ENCODE measurements at places on chromosomes 3 and 15. TPM values are rescaled to one million over a fixed set of nuclear protein-coding genes. Genes with fewer than 3 reads are reported as not detected.
A peak's percentile ranks its signal among the peaks of the same experiment; 100 is the strongest.

RAD51 gene
- total RNA-seq = 0.77 TPM

ATP2B2 gene
- not detected for total RNA-seq

GRCh38 chr15:40893019-40893670, 1.1 kb upstream of the VPS18 start:
- peaks cover 5% of the 10 kb centered on the region for H3K36me3 ChIP-seq
- peaks cover 8% of the 10 kb centered on the region for H3K4me1 ChIP-seq
- no peak overlapping the region for H3K27ac ChIP-seq
- no peaks in the 10 kb centered on the region for H3K27me3 ChIP-seq

DNA sequence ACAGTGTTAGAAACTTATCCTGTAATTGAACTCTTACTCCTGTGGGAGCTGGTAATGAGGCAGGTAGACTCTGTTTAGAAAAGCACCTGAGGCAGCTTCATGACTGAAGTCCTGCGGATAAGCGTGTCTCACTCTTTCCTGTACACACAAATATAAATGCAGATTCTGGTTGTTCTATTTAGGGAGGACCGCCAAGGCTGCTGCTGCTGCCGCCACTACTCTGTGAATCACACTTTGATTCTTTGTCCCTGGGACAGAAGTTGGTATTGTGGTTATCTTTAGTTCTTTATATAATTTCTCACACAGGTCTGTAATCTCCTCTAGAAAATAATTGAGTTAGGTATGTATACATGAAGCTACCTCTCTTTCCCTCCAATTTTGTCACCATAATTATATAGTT, 3.6 kb downstream of the LSAMP start:
- H3K27me3 ChIP-seq = no peaks in the 10 kb centered on the region
- no peaks in the 10 kb centered on the region for H3K36me3 ChIP-seq
- no peak overlapping the region for H3K4me3 ChIP-seq
- H3K4me1 ChIP-seq = no peaks in the 10 kb centered on the region

- H3K27me3 ChIP-seq = no peaks in the 10 kb centered on the region
- H3K27ac ChIP-seq = no peak overlapping the region
- H3K4me3 ChIP-seq = no peak overlapping the region
- no peak for DNase-seq
Observed at GRCh38 chr15:99495430-99496301, 70.1 kb upstream of the MEF2A start.

- peak; percentile 23 for DNase-seq
- H3K36me3 ChIP-seq = peaks cover 4% of the 10 kb centered on the region
- no peak overlapping the region for H3K4me3 ChIP-seq
- H3K27ac ChIP-seq = no peak overlapping the region
Observed at GRCh38 chr3:47444103-47444502, 31.6 kb downstream of the SCAP start.

DNA sequence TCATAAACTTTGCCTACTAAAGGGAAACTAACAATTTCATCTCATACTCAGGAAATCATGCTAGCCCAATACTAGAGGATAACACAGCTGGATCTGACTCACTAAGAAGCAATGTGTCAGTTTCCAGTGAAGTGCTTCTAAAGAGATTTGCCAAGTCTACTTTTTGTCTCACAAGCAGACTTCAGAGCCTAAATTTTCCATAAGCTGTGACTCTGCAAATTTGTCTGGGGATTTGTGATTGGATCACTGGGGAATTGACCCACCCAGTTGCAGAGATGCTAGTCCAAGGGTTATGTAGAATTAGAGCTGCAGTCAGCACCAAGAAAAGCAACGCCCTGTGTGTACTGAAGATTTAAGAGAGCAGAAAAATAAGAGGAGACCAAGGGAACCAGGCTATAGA, 647.1 kb downstream of the NTRK3 start:
- peak overlapping the region; percentile 70 for H3K27ac ChIP-seq
- peaks cover 8% of the 10 kb centered on the region for H3K4me1 ChIP-seq
- no peaks in the 10 kb centered on the region for H3K27me3 ChIP-seq
- H3K36me3 ChIP-seq = no peaks in the 10 kb centered on the region
- H3K4me3 ChIP-seq = no peak overlapping the region

GRCh38 chr3:16794257-16794656, 90.5 kb upstream of the PLCL2 start:
- no peaks in the 10 kb centered on the region for H3K27me3 ChIP-seq
- H3K4me1 ChIP-seq = no peaks in the 10 kb centered on the region
- H3K36me3 ChIP-seq = no peaks in the 10 kb centered on the region
- no peak overlapping the region for H3K4me3 ChIP-seq

- no peaks in the 10 kb centered on the region for H3K4me1 ChIP-seq
- H3K36me3 ChIP-seq = no peaks in the 10 kb centered on the region
- no peak overlapping the region for H3K4me3 ChIP-seq
- no peak for DNase-seq
- H3K27ac ChIP-seq = no peak overlapping the region
Observed at GRCh38 chr3:193375614-193376013, 2.9 kb downstream of the ATP13A5 start.

DNA sequence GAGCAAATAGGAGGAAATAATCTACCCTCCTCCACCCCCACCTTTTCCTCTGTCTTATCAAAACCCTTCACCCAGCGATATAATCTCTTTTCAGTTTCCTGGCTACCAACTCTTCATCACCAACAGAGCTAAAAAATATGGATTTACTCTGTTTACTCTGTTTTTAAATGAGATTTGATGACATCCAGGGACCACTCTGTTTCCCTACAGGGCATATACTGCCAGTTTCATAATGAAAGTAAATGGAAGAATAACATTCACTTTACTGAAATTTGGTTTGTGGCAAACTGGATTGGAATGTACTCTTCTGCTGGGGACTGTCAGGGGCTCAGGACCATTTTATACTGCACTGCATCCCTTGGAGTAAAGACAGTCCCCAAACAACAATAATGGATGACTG, 80.1 kb upstream of the PTX3 start:
- no peaks in the 10 kb centered on the region for H3K27me3 ChIP-seq
- H3K27ac ChIP-seq = no peak overlapping the region
- peaks cover 4% of the 10 kb centered on the region for H3K4me1 ChIP-seq
- no peaks in the 10 kb centered on the region for H3K36me3 ChIP-seq
- H3K4me3 ChIP-seq = no peak overlapping the region

Measured in fibroblast of lung (primary cell).